NCI-H1436 (cell line): ENCODE measurements at places on chromosomes 3 and 15.

DNA sequence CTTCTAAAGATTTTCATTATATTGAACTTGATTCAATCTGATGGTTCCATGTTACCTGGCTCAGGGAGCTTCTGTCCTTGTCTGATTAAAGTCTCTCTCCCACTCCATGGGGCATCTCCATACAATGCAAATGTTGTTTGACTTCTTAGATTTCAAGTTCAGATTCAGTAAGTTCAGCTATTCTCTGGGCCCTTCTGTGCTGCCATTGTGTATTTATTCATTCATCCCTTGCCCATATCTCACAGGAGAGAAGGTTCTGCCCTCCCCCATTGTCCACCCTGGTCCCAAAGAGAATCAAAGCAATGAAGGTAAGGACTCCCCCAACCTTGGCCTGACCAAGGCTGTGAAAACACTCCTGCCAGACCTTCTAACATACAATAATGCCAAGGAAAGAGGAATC lies 669.9 kb downstream of the MAGI1 start:
- DNase-seq: no peak

DNA sequence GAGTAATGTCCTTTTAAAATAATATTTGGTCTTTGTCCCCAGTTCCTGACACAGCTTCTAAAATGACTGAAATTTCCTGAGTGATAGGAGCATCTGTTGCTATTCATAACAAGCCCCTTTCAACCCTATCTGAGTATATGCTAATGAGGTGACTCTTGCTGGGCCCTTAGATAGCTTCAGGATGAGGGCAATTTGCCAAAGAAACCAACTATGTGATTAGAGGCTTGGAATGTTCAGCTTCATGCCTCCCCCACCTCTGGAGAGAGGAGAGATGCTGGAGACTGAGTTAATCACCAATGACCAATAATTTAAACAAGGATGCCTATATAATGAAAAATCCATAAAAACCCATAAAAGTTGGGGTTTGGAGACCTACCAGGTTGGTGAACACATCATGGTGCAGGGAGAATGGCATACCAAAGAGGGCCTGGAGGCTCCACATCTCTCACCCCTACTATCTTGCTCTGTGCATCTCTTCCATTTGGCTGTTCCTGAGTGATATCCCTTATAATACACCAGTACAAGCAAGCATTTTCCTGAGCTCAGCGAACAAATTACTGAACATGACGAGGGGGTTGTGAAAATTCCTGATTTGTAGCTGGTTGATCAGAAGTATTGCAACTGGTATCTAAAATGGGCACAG lies 189.2 kb downstream of the ECT2 start:
- no peak for DNase-seq

DNA sequence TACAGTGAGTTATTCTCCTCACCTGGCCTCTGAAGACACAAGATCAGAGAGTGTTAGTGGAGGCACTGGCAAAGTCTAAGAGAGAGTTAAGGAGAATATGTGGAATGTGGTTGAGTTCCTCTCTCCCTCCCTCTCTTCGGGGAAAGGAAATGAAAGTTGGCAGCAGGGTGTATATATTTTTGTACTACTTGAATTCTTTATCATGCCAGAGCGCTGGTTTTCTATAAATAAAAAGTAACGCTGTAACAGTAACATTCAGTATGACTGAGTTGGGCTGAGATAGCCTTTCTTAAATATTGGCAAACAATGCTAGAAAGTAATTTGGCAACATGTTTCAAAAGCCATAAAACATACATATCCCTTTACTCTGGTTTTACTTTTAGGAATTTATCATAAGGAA lies 77.5 kb upstream of the TNFAIP8L3 start:
- DNase-seq: no peak

- no peak for DNase-seq
These were observed 115.5 kb upstream of the ABHD17C start for GRCh38 chr15:80579611-80580010.

- peak; percentile 40 for DNase-seq
These were observed 6.2 kb downstream of the MELTF start for GRCh38 chr3:197023241-197023997.

GRCh38 chr15:29571792-29572431 lies 250.4 kb downstream of the TJP1 start:
- DNase-seq: no peak

- DNase-seq: no peak
These were observed 4.8 kb downstream of the LPCAT4 start for GRCh38 chr15:34362047-34362773.

DNA sequence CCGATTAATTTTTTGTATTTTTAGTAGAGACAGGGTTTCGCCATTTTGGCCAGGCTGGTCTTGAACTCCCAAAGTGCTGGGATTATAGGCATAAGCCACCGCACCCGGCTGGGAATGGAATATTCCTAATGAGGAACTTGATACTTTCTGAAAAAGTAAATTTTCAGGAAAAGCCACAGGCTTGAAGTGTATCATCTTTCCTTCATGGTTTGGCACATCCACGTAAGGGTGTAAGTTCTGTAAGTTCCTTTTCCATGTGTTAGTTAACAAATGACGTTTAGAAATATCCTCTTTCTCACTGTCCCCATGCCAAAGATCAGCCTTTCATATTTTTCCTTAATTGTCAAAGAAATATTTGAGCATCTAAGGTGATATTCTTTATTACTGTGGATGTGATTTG lies 24.9 kb downstream of the TMEM45A start:
- DNase-seq: no peak

DNA sequence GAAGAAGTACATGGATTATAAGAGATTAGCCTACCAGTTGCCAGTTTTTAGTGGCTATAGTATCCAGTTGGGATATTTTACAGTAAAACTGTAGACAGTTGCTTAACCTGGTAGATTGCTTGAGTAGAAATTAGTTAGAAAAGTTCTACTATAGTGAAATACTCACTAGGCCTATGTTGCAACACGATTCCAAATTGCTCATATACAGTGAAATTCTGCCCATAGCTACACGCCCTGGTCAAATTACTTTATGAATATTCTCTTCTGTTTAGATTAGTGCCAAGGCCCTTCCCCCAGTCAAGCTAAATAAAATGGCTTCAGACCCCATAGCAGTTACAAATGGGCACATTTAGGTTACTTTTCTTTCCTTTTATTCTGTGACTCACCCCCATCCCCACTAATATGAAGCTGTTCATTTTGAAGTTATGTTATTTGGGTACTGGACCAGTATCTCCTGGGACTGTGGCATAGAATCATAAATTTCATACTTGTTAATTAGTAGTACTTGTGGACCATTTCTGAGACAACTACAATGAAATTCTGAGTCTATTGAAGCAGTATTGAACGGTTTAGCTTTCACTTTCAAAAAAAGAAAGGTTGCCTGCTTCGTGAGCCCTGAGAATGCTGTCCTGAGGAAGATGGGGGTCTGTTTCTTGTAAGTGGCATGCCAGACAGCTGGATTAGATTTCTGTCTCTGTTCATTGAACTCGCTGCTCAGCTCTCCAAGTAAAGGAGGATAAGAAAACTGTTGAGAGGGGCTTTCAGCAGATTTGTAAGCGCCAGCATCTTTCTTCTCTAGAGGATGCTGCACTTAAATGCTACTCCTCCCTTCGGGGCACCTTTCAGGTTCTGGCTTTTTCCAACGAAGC lies 65.8 kb upstream of the CFAP20DC start:
- no peak for DNase-seq

GRCh38 chr15:63509955-63510940 lies 5.9 kb downstream of the USP3 start:
- DNase-seq: no peak

DNA sequence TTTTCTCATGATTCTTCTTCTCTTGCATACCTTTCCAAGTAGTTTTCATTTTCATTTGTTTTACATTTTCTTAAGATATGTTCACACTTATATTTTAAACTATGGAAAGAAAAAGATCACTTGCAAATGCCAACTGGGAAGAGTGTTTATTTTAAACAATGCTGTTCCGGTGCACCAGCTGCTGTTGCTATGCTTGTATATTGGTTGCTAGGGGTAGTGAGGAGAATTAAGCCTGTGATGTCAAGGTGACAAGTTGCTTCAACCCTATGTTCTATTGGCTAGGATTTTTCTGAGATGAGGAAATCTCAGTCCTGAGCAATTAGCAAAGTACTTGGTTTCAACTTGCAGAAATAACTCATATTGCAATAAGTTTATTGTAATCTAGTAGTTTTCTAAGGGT lies 500.1 kb downstream of the MFSD1 start:
- DNase-seq: no peak

- DNase-seq: no peak
These were observed 93.7 kb downstream of the CACNA1D start for GRCh38 chr3:53588122-53588521.

- no peak for DNase-seq
These were observed 14.5 kb downstream of the SPTBN5 start for GRCh38 chr15:41879321-41879845.

GRCh38 chr3:182603501-182603900 lies 189.8 kb upstream of the ATP11B start:
- DNase-seq: no peak

DNA sequence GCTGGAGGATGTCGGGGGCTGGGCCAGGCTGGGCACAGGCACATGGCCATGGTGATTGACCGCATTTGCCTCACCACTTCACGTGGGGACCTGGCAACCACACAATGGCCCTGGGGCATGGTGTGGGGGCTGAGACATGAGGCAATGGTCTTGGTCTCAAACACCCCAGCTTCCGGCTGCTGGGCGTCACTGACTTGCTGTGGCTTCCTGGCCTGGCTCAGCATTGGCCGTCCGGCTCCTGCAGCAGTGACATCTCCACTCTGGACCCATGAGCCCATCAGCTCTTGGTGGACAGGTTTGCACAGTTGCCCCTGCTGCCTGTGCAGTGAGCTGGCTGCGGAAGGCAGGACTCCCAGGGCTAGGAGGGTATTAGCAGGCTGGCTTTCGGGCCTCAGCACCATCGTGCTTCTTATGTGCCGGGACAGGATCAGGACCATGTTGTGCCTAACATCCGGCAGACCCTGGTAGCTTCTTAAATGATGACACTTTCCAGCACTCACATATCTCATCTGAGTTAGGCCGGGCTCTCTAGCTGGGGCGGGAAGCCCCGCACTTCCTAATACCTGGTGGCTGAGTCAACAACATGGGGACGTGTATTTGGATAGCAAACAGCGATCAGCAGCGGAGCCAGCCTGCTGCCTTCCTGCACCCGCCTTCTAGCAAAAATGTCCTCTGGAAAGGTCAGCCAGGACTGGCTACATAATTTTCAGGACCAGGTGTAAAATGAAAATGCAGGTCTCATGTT lies 34.1 kb downstream of the ZNF710 start:
- no peak for DNase-seq

DNA sequence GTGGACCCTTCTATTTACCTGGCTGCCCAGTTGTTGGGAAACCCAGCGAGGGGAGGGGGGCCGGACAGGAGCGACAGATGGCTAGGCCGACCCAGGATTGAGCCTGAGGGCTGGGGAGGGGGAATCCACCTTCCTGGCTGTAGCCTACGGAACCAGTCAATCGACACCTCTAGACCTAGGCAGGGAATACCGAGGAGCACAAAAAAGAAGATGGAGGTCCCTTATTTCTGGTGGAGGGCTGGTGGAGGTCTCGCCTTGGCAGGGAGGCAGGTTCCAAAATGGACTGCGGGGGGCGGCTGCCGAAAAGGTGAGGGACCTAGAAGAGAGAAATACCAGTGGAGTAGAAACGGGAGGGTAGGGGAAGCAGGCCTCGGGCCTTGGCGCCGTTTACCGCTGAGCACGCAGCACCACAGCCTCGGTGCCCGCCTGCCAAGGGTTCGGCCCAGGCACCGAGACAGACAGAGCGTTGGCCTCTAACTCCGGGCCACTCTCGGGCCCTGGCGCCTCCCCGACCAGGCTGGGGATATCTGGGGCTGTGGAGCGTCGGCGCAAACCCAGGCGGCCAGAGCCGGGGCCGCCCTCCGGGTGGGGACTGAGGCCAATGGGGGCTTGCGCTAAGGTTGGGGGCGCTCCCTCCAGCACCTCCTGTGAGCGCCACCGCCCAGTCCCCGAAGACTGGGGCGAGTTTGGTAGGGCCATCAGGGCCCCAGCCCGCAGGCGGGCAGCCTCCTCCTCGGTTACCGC lies 1.6 kb downstream of the ANKRD63 start:
- DNase-seq: no peak

DNA sequence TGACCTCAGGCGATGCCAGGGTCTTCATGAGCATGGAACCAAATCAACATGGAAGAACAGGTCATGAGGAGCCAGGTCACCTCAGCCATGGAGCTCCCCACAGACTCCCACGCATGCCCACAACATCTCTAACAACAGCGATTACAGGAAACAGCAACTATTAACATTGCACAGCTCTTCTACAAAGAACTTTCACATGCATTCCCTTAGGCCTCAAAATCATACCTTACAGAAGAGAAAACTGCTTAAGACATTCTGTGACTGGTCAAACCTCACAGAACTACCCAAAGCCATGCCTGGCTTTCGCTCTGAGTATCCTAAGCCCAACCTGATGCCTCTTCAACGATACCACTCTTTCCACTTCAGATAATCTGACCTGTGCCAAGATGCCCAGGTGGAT lies 117.8 kb downstream of the OXNAD1 start:
- DNase-seq: no peak

GRCh38 chr3:177597311-177598096 lies 400.2 kb upstream of the TBL1XR1 start:
- peak; percentile 89 for DNase-seq

GRCh38 chr3:102181175-102181920 lies 253.5 kb upstream of the ZPLD1 start:
- DNase-seq: no peak

GRCh38 chr3:176663837-176664831 lies 533.1 kb downstream of the TBL1XR1 start:
- peak; percentile 70 for DNase-seq

- DNase-seq: no peak
These were observed 35.5 kb upstream of the TIMP4 start for GRCh38 chr3:12194209-12194608.

DNA sequence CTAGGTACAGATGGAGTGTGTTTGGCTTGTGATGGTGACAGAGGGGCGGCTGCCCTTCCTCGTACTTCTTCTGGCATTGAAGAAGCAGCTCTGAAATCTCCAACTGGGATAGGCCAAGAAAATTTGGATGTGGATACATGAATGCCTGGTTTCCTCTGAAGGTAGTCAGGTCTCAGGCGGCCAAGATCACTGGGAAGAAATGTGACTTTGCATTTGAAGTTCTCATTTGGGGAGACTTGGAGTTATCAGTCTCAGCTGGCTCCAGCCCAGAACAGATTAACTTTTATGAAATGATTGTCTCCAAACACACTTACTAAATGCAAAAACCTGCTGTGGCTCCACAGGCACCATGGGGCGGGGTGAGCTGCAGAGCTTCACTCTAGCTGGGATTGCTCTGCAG lies 215.9 kb downstream of the THSD4 start:
- no peak for DNase-seq

- no peak for DNase-seq
These were observed 79.4 kb downstream of the AAGAB start for GRCh38 chr15:67174864-67175573.

DNA sequence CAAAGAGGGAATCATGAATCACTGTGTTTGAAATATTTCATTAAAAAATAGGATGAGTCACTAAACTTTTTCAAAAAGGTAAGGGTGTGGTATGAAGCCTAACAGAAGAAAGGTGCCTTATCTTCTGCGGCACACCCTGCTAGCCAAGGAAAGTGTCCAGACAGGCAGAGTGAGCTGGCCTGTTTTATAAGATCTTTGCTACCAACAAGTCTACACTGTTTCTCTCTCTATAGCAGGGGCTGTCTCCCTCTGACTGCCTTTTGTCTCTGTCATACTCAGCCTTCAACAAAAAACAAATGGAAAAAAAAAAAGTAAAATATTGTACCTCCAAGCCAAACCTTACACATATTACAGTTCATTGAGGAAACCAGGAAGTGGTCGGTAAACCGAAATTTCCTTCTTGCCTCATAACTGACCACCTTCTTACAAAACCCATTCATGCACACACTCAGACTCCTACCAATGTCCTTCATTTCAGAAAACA lies 9.1 kb downstream of the ZDHHC3 start:
- DNase-seq: no peak

GRCh38 chr3:56926243-56926946 lies 124.6 kb upstream of the ARHGEF3 start:
- no peak for DNase-seq
